ENCODE measurements at places on chromosomes 16 and 17.

DNA sequence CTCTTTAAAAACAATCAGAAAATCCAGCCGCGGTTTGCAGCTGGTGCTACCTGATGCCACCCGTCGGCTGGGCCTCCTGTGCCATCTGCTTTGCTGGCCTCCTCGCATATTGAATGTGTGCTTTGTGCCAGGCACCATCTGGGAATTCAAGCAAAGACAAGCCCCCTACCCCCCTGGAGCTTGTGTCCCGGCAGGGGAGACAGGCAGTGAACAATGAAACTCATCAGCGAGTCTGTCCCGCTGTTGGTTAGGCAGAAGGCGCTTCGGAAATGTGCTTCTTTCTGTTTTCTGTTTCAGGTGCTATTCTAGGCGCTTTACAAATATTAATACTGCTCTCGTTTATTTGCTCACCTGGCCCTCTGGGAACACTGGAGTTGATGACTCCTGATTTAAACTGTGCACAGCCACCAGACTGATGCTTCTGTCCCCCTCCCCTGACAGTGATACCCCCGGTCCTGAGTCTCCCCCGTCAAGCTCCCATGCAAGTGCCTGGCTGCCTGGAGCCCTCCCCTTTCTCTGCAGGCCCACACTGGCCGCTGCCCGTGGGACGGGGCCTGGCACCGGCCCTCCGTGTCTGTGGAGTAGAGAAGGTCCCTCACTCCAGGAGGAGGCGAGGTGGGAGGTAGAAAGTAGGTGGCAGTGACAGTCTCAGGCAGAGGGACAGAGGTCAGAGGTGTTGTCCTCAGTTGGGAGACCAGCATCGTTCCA, 126.1 kb upstream of the PLCG2 start:
- DNase-seq = no peak

DNA sequence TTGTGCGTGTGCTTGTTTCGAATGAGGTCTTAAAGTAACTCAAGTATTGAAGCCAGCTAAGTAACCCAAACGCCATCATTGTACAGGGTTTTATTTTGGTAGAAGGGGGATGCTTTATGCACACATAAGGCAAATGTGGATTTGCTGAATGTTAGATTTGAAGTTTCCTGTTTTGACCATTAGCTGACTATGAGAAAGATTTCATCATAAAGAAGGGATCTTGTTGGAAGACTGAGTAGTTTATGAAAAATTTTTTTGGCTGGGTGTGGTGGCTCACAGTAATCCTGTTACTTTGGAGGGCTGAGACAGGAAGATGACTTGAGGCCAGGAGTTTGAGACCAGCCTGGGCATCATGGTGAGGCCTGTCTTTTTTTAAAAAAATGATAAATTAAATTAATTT, 10.0 kb upstream of the ZFP3 start:
- no peak for DNase-seq

DNA sequence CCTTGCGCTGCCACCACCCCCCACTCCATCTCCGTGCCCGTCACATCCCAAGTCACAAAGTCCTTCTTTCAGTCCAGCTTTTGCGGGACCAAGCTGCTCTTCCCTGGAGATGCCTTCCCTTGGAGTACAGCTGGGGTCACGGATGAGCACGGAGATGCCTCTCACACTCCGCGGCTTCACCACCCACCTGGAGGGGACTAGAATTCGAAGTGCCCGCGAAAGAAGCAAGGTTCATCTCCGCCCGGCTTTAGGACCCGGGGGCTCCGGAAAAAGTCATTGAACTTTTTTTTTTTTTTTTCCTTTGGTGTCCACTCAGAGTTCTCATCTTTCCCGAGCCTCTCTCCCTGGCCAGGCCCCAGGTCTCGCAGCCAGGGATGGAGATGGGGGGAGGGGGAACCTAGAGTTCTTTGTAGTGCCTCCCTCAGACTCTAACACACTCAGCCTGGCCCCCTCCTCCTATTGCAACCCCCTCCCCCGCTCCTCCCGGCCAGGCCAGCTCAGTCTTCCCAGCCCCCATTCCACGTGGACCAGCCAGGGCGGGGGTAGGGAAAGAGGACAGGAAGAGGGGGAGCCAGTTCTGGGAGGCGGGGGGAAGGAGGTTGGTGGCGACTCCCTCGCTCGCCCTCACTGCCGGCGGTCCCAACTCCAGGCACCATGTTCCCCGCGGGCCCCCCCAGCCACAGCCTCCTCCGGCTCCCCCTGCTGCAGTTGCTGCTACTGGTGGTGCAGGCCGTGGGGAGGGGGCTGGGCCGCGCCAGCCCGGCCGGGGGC, at the start of gene FKBP10:
Gene FKBP10 (plus strand): TSS at position 624 of the 771 bp plus-strand sequence. CDS start 31 bp downstream, at position 655.
- DNase-seq = no peak

GRCh38 chr17:37755455-37755854, 10.6 kb upstream of the HNF1B start:
- no peak for DNase-seq

DNA sequence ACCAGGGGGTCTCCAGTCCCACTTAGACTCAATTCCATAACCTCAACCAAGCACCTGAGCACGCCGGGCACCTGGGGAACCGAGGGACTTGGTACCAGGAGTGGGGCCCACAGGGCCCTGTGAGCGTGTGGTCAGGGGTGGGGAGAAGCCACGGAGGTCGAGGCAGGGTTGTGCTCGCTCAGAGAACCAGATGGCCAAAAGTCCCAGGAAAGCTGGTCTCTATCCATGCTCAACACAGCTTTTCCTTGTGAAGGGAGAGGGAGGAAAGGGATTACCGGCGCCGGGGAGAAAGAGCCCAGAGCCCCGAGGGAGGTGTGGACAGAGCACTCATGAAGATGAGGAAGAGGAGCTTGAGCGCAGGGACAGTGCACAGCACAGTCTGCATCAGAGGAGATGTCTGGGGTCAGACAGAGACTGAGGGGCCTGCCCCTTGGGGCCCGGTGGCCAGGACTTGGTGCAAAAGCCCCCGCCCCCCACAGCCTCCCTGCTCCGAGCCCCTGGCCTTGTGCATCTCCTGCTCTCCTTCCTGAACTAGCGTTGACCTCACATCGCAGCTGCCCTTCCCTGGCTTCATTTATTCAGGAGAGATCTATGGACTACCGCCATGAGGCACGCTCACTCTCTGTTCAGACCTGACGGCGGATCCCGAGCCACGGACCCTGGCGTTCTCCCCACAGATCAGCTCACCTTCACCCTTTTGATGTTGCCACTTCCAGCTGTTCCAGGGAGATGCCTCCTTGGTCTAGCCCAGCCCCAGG, 355.4 kb upstream of the TNRC6C start:
- no peak for DNase-seq

- no peak for DNase-seq
Measured at GRCh38 chr17:44187131-44187899, 543 bp downstream of the TMUB2 start.

DNA sequence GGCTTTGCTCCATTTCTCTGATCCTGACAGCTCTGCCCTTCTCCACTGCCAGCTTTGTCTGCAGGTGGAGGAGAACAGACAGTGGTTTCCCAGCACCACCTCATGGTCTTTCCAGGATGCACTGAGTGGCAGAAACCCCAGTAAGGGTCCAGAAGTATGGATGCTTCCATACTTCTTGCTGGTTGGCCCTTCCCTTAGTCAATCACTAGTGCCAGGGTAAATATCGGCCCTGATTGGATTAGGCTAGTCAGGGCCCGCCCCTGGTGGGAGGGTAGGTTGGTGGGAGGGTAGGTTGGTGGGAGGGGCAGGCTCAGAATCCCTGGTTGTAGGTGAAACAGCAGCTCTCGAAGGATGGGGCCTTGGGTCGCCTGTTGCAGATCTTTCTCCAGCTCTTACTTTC, 10.2 kb downstream of the RNF213 start:
- DNase-seq = no peak

DNA sequence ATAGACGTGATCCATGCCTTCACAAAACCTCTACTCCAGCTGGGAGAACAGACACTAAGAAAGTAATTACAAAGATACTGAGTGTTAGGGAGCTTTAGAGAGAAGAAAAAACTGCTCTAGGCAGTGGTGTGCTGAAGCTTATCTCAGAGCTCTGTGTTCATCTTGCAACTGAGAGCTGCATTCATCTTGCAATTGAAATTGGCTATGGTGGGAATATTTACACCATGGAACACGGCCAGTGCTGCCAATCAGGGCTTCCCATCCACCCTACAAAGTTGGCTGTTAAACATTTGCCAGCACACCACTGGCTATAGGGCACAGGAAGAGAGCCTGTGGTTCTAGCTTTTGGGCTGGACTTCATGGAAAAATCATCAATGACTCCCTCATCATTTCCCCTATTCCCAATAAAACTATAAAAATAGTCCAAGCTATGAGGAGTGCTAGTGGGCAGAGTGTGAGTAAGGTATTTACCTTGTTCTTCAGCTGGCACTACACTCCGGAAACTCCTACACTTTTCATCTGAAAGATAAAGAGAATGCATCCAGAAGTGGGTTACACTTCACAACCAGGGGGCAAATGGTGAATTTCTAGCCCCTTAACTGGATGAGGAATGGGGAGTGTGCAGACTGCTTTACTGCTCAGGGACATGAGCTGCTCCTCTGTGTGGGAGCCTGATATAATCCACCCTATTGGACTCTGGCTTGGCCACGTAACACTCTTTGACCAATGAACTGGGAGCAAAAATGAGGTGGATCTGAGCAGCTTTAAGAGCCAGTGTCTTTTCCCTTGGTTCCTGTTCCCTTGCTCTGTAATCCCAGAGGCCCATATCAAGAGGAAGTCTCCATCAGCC, 11.6 kb downstream of the GSG1L2 start:
- no peak for DNase-seq

GRCh38 chr17:52376137-52376536, 217.6 kb upstream of the CA10 start:
- no peak for DNase-seq

- no peak for DNase-seq
Measured at GRCh38 chr17:4691686-4692085, 12.3 kb downstream of the PELP1 start.

GRCh38 chr17:72397687-72398086, 276.9 kb downstream of the SOX9 start:
- no peak for DNase-seq

DNA sequence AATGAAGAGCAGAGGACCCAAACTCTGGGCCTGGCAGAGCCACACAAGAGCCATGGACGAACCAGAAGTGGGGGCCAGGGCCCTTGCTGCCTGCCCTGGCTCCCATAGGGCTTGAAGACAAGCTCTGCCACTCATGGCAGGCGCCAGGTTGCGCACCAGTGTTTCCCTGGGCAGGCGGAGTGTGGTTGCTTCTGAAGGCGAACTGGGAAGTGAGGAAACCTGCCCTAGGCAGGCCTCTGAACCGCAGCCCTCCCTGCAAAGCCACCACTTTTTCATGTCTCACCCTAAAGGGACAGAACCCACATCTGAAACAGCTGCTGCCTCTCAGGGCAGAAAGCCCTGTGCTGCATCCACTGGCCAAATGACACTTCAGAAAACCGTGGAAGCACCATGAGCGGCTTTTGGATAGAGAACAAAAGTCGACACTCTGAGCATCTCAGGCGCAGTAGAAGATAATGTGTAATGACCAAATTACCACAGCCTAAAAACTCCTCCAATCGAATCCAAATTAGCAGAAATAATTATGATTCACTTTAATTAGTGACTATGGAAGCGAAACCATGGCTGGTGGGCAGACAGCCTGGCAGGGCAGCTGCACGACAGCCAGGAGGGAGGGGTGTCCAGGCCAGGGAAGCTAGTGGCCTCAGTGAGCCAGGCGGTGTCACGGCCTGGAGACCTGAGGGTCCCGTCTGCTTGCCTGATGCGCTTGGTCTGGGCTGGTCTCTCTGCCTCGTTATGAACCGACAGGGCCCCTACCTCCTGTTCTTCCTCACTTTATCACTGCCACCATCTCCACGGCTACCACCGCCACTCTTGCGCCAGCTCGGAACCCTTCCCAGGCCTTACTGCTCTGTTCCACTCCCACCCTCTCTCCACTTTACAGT, 59.1 kb downstream of the PRMT7 start:
- DNase-seq = no peak

DNA sequence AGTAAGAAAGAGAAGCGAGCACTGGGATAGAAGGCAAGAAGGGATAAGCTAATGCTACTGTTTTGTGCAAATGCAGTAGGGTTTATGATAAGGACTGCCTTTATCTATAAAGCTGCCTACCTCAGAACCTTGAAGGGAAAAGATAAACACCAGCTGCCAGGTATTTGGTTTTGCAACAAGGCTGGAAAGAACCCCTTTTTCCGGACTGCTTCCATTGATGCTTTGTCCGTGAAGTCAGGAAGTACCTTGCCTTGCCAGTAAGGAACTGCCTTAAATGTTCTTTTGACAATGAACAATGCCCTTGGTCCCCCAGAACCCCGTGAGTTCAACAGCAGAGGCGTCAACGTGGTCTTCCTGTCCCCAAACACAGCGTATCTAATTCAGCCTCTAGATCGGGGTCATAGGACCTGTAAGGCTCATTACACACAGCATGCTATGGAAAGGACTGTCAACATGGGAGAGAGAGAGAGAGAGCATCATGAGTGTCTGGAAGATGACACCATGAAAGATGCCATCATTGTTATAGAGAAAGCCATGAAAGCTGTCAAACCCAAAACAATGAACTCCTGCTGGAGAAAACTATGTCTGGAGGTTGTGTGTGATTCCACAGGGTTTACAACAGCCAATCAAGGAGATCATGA, 113.4 kb downstream of the ANKRD11 start:
- DNase-seq = no peak

GRCh38 chr17:12510535-12510934, 155.2 kb upstream of the MYOCD start:
- no peak for DNase-seq

DNA sequence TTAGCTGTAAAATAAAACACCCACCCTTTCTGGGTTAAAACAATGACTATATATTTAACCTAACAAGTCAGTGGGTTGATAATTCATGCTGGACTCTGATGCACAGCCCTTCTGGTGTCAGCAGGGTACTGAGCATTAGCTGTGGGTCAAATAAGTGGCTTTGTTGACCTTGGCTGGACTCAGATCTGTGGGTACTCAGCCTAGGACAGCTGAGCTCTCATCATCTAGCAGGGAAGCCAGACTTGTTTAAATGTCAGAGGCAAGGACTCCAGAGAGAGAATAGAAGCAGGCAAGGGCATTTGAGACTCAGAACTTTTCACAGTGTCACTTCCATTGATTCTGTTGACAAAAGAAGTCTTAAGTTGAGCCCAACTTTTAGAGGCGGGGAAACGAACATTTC, 1063.8 kb upstream of the CDH8 start:
- no peak for DNase-seq

GRCh38 chr16:1772362-1772907, at the start of gene EME2:
EME2 (plus strand) TSS chr16:1772810; CDS start chr16:1773228, 418 bp downstream.
- DNase-seq = no peak

DNA sequence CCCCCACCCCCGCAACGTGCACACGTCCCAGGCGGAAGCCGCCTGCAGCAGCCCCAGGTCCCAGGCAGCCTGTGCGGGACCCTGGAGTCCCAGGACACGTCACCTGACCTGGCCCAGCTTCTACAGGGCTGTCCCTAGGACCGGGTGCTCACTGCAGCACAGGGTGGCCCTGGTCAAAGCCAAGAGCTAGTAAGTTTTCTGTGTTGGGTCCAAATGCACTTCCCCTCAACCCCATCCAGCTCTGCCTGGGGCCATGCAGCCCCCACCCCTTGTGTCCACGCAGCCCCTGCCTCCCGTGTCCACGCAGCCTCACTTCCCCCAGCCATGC, 22.1 kb upstream of the PVALEF start:
- no peak for DNase-seq
